Fibroblast of gingiva (primary cell): ENCODE measurements at places on chromosomes 2 and 18.
A peak's percentile ranks its signal among the peaks of the same experiment; 100 is the strongest.

DNA sequence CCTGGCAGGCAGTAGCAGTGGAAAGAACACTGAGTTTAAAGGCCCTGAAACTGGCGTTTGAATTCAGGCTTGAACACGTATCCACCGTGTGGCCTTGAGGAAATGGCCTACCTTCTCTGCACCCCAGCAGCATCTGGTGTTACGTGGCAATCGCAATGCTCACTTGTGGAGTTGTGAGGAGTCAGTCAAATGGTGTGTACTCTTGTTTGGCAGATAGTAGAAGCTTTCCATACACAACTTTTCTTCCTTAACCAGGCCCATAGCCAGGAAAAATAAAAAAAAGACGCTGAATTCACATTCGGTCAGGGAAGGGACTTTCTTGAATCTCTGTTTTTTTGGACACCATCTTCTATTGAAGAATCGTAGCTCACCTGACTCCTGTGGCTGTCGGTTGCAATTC is 1101.5 kb upstream of the KLHL29 start:
- DNase-seq, result no peak

GRCh38 chr2:100780203-100781008 is 39.5 kb upstream of the NPAS2 start:
- no peak for DNase-seq

- DNase-seq, result no peak
Observed at GRCh38 chr2:96679848-96680247, 37.3 kb downstream of the FER1L5 start.

DNA sequence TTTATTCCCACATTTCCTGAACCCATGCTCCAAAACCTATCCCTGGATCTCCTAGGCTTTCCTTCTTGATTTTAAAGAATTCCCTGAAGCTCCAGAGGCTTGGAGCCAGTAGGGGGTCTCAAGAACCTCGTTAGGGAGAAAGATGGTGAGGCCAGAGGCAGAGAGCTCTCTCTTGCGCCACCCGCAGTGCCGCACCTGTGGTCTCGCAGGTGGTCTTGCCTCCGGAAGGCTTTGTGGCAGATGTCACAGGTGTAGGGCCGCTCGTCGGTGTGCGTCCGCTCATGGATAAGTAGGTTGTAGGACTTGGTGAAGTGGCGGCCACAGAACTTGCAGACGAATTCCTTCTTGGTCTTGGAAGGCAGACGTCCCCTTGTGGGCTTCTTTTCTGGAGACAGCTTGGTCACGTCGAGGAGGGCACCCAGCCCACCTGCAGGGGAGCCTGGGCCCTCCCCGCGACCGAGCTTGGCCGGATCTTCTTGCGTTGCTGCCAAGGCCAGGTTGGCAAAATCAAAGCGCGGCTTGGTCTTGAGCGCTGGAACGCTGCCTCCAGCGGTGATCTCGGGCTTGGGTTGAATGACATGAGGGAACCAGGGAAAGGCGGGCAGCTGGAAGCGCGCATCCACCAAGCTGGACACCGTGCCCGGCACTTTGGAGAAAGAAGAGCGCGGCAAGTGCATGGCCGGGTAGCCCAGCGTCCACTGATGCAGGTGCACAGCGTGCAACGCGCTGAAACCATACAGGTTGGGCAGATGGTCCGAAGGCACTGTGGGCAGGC is 5.3 kb downstream of the OSR1 start:
- no peak for DNase-seq

- no peak for DNase-seq
Observed at GRCh38 chr18:56161566-56162260, 476.7 kb downstream of the TXNL1 start.

DNA sequence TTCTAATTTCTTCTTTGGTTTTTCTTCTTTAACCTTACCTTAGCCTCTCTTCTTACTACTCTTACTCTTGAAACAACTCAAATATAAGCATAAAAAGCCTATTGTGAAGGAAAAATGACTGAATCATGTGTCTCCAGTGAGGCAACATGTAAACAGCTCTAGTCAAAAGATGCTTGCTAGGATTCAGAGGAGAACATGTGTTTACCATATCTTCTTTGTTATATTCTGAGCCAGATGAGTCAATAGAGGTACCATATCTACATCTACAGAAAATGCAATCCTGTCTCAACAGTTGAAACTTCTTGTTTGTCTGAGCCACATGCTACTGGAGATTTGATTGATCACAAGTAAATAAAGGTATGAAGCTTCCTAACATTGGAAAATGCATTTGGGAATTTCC is 15.9 kb upstream of the FIGN start:
- no peak for DNase-seq

- DNase-seq, result no peak
Observed at GRCh38 chr18:75249672-75250470, 39.3 kb downstream of the TSHZ1 start.

DNA sequence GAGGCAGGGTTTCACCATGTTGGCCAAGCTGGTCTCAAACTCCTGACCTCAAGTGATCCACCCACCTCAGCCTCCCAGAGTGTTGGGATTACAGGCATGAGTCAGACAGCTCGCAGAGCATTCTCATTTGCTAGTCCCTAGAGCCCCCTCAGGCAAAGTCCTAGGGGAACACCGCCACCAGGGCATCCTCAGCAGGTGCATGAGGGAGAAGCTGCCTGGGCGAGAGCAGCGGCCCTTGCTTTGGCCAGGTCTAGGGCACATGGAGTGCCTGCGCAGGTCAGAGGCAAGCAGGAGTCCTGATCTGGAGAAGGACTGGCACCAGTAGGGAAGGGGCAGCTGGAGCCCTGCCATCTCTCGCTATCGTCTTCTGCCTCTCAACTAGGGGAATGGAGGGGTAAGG is 32.4 kb downstream of the NGEF start:
- DNase-seq, result no peak

DNA sequence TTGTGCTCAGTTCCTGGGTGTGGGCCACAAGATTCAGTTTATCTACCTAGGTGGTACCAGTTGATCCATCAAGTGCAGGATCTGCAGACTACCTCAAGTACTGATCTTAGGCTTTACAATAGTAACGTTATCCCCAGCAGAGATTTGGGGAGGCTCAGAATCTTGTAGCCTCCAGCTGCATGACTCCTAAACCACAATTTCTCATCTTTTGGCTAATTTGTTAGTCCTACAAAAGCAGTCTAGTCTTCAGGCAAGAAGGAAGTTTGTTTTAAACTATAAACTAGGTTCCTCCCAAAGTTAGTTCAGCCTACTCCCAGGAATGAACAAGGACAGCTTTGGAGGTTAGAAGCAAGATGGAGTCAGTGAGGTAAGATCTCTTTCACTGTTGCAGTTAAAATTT is 213.5 kb upstream of the PIEZO2 start:
- DNase-seq, result no peak

DNA sequence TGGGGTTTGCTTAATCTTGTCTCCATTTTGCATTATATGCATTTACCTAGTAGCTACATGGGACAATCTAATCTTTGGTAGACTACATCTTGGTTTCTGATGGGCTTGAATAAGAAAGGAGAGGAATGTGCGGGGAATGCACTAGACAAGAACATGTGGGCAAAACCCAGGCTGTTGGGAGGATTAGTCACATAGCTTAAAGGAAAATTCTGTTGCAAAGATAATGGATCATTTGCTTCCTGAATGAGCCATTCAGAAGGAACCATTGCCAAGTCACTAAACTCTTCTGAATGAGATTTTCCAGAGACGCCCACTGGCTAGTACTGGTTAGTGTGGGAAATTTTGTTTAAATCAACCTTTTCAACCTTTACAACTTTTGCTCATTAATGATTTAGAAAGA is 84.8 kb downstream of the OSBPL6 start:
- peak; percentile 62 for DNase-seq

DNA sequence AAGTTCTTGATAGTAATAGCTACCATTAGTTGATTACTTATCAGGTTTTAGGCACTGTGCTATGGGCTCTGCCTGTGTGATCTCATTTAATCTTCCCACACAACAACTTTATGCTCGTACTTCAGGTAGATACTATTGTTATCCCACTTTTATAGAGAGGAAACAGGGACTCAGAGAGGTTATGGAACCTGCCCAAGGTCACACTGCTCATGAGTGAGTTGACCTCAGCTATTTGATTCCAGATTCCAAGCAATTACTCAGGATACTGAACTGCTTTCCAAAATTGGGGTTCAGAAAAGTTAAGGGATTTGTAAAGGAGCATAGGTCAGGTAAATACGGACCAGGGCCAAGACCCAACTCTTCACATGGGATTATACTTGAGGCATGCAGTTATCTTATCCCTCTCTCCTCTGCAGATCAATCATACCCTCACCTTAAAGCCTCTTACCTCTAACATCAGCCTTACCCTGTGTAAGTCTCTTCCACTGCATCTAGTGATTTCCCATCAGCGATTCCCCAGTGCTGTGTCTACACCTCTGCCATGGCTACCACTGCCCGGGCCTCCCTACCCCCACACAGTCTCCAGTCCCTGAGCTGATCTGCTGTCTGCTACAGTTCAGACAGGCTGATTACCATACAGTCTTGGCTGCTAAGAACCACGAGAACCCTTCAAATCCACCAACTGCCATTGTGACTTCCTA is 74.4 kb downstream of the ANTXR1 start:
- DNase-seq, result no peak

DNA sequence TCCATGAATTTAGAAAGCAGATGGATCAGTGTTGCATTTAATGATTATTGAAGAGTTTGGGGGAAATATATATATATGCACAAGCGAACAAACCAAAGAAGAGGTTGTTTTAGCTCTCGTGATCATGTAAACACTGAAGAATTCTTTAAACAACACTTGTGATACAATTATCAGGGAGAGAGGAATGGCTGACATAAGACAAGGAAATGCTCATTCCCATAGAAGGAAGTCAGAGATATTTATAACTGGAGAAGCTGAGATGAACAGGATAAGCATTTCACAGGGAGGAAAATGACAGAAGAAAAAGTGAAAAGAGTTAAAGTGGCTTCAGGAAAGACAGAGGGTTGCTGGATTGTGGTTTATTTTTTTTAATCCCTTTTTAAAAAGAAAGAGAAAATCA is 10.6 kb upstream of the COL6A3 start:
- DNase-seq, result no peak
